ENCODE measurements at places on chromosomes 1 and 21.
A peak's percentile ranks its signal among the peaks of the same experiment; 100 is the strongest.

- no peak for DNase-seq
These were observed 18.6 kb downstream of the PTTG1IP start for GRCh38 chr21:44854664-44855446.

DNA sequence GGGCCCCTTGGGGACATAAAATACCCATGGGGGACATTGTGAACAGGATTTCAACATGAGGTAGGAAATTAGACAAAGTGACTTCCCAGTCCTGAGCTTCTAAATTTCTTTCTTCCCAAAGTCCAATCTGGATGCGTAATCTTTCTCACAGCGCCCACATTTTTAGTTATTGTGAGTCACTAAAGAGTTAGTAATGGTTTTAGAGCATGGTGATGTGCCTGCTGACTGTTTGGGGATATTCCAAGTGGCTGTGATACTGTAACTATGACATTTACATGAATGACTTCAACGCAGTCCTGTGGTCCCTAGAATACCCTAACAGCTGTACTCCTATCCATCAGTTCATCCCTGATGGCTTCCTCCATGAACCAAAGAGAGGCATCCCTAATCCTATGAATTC is 224.0 kb upstream of the COA6 start:
- DNase-seq: no peak

DNA sequence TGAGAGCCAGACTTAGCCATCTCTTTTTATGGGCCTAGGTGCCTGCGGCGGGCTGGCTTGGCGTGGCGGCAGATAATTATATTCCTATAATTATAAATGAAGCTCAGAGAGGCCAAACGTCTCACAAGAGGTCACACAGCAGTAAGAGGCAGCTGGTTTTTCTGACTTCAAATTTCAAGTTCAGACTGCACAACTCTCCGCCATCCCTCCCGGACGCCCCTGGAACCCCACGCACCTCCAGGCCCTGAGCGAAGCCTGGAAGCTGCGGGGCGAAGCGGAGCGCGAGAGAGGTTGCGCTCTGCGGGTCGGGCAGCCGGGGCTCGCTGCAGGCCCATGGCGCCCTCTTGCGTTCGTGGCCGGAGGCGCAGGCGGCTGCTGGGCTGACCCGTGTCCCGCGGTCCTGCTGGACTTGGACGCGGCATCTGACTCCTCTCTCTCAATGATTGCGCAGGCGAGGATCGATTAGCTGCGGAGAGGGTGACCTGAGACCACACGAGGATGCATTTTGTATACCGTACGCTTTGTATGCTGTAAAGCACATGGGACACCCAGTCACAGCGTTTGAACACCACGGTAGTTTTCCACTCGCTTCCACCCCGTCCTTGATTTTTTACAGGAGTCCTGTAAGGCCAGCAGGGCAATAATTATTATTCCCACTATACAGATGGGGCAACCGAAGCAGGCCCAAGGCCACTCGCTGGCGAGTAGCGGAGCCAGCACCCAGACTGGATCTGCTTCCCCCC is 272.7 kb downstream of the FOXD2 start:
- DNase-seq: peak; percentile 98

DNA sequence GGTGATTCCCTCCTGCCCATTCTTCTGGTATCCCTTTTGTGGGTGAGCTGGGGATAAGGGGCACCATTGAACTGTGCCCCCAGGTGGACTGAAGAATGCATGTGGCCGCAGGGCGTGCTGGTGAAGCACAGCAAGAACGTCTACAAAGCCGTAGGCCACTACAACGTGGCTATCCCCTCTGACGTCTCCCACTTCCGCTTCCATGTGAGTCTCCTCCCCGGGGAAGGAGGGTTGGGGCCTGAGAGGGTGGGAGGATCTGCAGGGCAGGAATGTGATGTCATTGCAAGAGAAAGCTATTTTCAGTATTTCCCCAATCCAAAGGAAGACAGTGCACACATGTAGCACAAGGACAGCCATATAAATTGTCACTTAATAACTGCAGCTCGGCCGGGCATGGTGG is 7.5 kb upstream of the KPNA6 start:
- DNase-seq: no peak

DNA sequence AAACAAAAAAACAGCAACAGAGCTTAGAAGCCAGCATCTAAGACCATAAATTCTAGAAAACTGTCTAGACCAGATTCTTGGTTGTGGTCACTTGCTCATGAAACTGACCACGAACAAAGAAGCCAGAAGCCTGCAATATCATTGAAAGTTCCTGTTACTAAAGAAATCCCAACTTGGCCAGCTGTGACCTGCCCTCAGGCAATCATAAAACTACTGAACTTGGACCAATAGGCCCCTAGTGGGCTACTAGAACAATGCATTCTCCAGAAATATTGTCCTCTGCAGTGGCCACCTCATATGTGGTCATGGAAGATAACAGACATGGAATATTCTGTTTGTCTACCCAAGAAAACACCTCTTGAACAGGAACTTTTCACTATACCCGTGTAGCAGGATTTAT is 87.7 kb downstream of the SPATA17 start:
- DNase-seq: peak; percentile 10

DNA sequence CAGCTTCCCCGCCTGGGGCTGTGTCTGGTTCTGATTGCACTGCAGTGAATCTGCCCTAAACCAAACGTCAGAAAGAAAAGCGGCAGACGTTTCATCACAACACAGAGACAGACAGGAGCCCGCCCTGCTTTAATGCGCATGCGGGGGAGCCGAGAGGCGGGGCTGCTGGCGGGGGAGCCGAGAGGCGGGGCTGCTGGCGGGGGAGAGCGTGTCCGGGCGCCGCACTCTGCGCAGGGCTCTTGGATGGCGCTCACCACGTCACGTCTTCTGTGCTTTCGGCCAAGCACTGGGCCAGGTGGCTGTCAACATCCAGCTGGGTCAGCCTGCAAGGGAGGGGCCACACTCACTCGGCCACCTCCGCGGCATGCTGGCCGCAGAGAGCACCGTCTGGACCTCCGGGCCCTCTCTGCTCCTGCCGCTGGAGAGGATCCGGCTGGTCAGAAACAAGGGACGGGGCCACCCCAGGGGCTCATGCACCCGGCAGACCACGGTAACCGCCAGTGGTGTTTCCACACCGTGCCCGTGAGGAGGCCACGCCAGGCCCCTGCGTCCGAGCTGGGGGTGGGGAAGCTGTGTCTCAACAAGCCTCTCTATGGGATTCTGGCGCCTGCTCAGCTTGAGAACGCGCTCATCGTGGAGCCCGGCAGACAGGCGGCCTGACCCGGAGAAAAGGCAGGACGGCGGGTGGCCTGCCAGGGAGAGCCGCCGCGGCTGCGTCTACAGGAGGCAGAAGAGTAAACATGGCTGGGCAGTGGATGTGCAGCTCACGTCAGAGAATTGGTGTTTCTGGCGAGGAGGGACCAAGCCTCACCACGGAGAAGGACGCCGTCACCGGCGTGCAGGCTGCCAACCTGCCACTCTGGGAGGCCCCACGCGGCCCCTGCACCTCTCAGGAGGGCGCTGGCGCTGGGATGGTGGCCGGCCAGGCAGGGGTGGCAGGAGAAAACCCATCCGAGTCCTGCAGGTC is 4.8 kb downstream of the FAAP20 start:
- DNase-seq: peak; percentile 88

DNA sequence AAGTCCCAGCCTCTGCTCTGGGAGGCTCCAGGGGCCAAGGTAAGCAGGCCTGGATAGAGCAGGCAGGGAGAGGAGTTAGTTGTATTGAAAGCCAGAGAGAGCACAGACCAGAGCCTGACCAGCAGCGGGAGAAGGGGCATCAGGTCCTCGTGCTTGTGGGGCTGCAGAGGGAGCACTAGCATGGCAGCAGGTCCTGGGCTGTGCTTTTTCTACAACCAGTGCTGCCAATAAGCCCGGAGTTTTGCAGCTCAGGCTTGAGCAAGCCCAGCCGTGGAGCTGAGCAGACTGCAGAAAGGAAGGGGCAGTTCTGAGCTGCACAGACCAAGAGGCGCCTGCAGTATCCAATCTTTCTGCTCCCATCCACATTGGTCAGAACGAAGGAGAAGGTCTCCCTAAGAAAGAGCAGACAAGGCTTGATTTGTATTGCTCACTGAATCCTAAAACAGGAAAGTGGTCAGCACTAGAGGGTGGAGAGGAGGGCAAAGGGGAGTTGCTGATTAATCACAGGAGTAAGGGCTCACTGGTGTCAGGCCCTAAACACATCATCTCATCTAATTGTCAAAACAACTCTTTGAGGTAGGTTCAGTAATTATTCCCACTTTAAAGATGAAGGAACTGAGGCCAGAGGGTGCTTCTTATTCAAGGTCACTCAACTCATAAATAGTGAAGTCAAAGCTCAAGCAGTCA is 2.7 kb downstream of the DENND2D start:
- peak; percentile 52 for DNase-seq

- no peak for DNase-seq
These were observed 40.2 kb upstream of the VWA5B1 start for GRCh38 chr1:20250340-20250989.

GRCh38 chr1:202656057-202656456 is 54.2 kb downstream of the SYT2 start:
- DNase-seq: peak; percentile 57

DNA sequence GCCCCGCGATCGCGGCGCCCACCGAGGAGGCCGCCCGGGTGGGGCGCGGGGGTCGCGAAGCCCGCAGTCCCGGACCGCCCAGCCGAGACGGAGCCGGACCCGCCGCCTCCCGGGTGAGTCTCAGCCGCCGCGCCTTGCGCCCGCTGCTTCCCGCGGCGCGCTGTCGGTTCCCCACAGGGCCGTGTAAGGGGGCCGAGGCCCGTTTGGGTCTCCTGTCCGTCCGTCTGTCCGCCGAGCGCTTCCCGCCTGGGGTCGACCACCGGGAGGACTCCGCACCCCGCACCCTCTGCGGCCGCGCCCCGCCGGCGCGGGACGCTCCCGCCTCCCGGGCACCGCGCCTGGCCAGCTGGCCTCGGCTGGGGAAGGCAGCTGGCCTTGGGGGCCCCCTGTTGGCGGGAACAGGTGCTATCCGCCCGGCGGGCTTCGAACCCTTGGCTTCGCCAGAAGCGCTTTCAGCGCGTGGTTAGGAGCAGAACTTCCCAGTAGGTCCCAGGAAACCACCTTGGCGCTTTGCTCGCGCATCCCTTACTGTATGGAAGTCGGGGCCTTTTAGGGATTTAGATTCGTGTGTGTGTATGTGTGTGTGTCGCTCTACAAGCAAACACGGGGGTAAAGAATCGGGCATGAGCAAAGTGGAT is 414 bp downstream of the TMEM51 start:
- peak; percentile 81 for DNase-seq

GRCh38 chr1:79749607-79750006 is 743.1 kb upstream of the ADGRL4 start:
- DNase-seq: no peak

GRCh38 chr21:26167593-26167992 is 3.0 kb downstream of the APP start:
- no peak for DNase-seq

- DNase-seq: no peak
These were observed 126.9 kb downstream of the CLIC6 start for GRCh38 chr21:34795548-34796180.

DNA sequence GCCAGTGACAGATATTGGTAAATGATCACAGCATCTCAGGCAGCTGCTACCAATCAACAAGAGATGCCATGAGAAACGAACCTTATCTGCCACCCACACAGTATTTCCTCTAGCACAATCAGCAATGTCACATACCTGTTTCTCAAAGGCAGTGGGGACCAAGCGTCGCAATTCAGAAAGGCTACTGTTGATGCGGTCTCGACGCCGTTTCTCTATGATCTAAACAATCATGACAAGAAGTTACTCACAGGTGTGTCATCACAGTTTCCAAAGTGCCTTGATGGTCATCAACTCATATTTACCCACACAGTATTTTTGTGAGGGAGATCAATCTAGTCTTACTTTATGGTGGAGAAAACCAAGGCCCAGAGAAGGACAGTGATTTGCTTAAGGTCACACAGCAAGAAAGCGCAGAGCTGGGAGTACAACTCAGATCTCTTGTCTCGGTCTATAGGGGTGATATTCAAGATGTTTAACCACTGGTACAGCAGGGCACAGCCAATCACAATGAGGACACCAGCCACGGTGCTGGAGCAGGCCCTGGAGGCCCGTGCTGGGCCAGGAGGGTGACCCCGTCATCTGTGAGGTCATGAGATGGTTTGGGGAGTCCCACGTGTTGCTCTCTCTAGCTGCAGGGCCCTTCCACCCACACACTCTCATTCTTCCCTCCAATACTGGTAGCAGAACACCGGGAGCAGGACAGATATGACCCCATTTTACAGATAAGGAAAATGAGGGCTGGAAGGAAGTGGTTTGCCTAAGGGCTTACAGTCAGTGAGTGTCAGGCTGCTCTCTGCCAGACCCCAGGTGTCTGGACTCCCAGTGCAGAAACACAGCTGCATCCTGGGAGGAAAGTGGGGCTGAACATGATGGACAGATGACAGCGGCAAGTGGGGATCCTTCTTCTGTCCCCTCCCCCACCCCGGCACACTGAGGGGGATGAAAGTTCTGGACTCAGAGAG is 7.8 kb downstream of the HEYL start:
- DNase-seq: no peak

GRCh38 chr1:100306735-100307313 is 40.8 kb downstream of the RTCA start:
- DNase-seq: no peak

DNA sequence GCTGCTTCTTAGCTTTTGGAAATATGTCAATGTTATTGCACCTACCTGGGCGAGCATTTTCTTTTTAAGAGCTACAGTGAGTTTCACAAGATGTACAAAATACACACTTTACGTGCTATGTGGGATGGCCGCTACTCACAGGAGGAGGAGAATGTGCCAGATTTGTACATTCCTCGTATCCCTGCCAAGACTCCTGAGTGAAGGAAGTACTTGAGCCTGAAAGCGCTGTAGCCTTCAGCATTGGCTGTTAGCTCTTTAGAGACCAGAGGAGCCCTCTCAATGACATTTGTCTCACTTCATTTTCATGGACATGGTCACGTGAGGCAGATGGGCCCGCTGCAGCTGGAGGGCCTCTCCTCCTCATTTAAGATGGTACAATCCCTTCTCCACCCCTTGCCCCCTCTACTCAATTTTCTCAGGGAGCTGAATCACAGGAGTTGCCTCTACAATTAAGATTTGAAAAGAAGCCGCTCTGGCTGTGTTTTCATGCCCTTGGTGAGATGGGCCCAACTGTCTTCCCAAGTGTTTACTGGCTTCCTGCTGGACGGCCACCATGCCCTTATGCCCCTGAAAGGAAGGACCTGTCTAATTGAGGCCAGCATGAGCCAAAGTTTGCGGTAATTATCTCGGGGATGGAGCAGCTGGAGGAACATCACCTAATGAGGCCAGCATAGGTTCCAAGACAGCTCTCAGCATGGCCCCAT is 442.6 kb downstream of the PRDM2 start:
- DNase-seq: no peak

DNA sequence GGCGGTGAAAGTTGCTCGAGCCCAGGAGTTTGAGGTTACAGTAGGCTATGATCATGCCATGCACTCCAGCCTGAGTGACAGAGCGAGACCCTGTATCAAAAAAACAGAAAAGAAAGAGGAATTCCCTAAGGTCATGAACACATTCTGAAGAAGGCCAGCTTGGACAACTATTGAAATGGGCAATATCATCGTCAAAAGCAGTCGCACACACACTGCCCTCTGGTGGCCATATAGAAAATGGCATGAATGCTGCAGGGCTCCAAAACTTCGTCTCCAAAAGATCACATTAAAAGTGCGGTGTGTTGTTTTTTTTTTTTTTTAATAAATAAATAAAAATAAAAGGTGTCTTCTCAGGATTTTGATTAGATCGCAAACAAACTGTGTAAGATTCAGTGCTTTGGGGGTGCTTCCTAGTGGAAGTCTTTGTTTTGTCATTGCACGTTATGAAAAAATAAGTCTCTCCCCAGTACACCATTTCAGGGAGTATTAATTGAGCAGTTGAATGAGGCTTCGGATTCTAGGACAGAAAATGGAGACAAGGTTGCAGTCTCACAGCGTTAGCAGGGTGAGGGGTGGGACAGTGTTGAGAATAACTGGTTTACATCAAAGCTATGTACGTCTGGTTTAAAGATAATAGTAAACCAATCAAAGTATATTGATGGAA is 87.5 kb upstream of the FMN2 start:
- DNase-seq: peak; percentile 58
